Activated CD4-positive, alpha-beta T cell treated with anti-CD3 and anti-CD28 coated beads, Interleukin-2, amount 10 ng/mL, durations not matched to agents 7 days and 5 days (primary cell): ENCODE measurements at places on chromosomes 5 and 9. TPM values are rescaled to one million over a fixed set of nuclear protein-coding genes. Genes with fewer than 3 reads are reported as not detected.

DNA sequence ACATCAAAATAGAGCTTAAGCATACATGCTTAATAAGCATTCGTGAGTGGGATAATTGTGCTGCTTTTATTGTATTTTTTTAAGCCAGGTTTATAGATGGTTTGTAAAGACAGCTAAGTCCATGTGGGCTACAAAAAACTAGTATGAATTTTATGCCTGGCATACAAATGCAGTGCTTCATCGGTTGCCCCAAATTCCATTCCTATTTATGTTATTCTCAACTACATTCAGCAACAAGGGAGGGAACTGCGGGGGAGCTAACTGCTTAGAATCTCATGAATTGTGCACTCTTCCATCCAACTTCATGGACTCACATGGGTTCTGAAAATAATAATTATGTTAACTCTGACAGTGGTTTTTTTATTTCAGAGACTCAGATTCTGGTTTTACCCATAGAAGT is 199.2 kb downstream of the FAM170A start:
- no peaks in the 10 kb centered on the region for H3K27me3 ChIP-seq
- H3K4me3 ChIP-seq: no peak overlapping the region
- DNase-seq: no peak
- no peaks in the 10 kb centered on the region for H3K36me3 ChIP-seq
- no peaks in the 10 kb centered on the region for H3K4me1 ChIP-seq
- no peak overlapping the region for H3K27ac ChIP-seq

DNA sequence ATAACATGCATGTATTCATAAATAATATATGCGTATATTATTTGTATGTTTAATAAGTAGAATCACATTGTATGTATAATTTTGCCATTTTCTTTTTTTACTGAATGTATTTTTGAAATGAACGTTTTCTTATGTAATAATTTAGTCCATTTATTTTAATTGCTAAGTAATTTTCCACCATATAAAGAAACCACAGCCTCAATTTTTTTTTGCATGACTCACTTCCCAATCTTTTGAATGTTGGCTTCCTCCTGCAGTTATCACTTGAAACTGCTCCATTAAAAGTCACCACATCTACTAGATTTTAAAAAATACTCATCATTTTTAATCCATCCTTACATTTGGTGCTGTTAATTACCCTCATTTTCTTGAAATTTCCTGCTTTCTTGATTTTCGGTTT is 363.3 kb upstream of the MEF2C start:
- DNase-seq: no peak
- no peaks in the 10 kb centered on the region for H3K27me3 ChIP-seq
- no peaks in the 10 kb centered on the region for H3K36me3 ChIP-seq

GRCh38 chr5:127820910-127821553 is 117.8 kb downstream of the CCDC192 start:
- no peak overlapping the region for H3K27ac ChIP-seq
- H3K4me3 ChIP-seq: no peak overlapping the region
- no peak for DNase-seq
- no peaks in the 10 kb centered on the region for H3K4me1 ChIP-seq
- no peaks in the 10 kb centered on the region for H3K36me3 ChIP-seq

DNA sequence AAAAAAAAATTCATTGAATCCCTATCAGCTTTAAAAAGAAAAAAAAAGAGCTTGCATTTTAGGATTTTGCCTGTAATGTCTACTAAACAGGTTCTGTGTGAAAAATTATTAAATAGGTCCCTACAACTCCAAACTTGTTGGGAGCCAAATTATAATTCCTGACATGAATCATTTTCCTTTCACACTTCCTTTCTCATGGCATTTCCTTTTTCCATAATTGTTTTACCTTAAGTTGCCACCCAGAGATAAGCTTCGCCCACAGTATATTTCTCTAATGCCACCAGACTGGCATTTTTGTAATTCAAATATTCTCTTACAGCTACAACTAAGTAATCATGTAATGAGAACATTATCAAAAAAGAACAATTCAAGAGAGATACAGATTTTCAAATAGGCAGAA is 348.8 kb downstream of the EFNA5 start:
- H3K4me3 ChIP-seq: no peak overlapping the region
- H3K27me3 ChIP-seq: peaks cover 3% of the 10 kb centered on the region
- H3K27ac ChIP-seq: no peak overlapping the region
- H3K4me1 ChIP-seq: no peaks in the 10 kb centered on the region
- no peak for DNase-seq
- H3K36me3 ChIP-seq: no peaks in the 10 kb centered on the region

DNA sequence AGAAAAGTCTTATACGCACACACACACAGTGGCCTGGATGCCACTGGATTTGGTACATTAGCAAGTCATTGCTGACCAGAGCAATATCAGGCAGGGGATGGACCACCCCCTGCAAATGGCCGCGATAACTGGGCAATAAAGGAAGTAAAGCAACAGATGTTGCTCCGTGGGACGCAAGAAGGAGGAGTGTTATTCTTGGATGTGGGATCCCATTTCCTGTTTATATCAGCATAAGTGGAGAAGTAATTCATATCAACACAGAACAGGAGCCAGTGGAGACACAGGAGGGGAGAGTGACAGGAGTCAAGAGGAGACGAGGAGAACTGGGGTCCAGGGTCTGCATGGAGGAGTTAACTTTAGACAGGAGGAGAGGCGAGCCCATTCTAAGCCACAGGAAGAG is 18.4 kb downstream of the RUFY1 start:
- peaks cover 5% of the 10 kb centered on the region for H3K4me1 ChIP-seq
- H3K27me3 ChIP-seq: no peaks in the 10 kb centered on the region
- H3K27ac ChIP-seq: peak overlapping the region; percentile 26
- no peak for DNase-seq

- no peak for DNase-seq
- H3K4me1 ChIP-seq: no peaks in the 10 kb centered on the region
- H3K36me3 ChIP-seq: no peaks in the 10 kb centered on the region
- H3K27ac ChIP-seq: no peak overlapping the region
- H3K4me3 ChIP-seq: no peak overlapping the region
- H3K27me3 ChIP-seq: peaks cover 37% of the 10 kb centered on the region
Measured at GRCh38 chr5:115778417-115778816, 38.0 kb downstream of the CDO1 start.

- no peak overlapping the region for H3K4me3 ChIP-seq
- no peaks in the 10 kb centered on the region for H3K27me3 ChIP-seq
- peaks cover 23% of the 10 kb centered on the region for H3K4me1 ChIP-seq
- DNase-seq: no peak
- peak overlapping the region; percentile 15 for H3K27ac ChIP-seq
Measured at GRCh38 chr9:93589688-93590087, 13.3 kb downstream of the PHF2 start.

- H3K27me3 ChIP-seq: no peaks in the 10 kb centered on the region
- peak overlapping the region; percentile 37 for H3K27ac ChIP-seq
- DNase-seq: no peak
- no peak overlapping the region for H3K4me3 ChIP-seq
Measured at GRCh38 chr5:135376961-135377624, 21.9 kb downstream of the MACROH2A1 start.

GRCh38 chr9:32525709-32526030 is 326 bp downstream of the RIGI start:
- no peak for DNase-seq
- peak overlapping the region; percentile 96 for H3K27ac ChIP-seq
- peak overlapping the region; percentile 93 for H3K4me3 ChIP-seq

- no peaks in the 10 kb centered on the region for H3K27me3 ChIP-seq
- no peak for DNase-seq
- H3K27ac ChIP-seq: no peak overlapping the region
- H3K4me1 ChIP-seq: no peaks in the 10 kb centered on the region
- no peak overlapping the region for H3K4me3 ChIP-seq
- H3K36me3 ChIP-seq: no peaks in the 10 kb centered on the region
Measured at GRCh38 chr5:65149827-65150226, 331.9 kb downstream of the ADAMTS6 start.

GRCh38 chr9:85610074-85610860 is 131.5 kb downstream of the AGTPBP1 start:
- peak overlapping the region; percentile 79 for H3K27ac ChIP-seq
- peak overlapping the region; percentile 32 for H3K4me3 ChIP-seq
- peaks cover 8% of the 10 kb centered on the region for H3K4me1 ChIP-seq
- no peaks in the 10 kb centered on the region for H3K27me3 ChIP-seq
- peak; percentile 55 for DNase-seq

GRCh38 chr5:76457674-76458485 is 54.8 kb downstream of the IQGAP2 start:
- no peak overlapping the region for H3K27ac ChIP-seq
- no peak overlapping the region for H3K4me3 ChIP-seq
- no peaks in the 10 kb centered on the region for H3K27me3 ChIP-seq

- no peak for DNase-seq
- no peak overlapping the region for H3K27ac ChIP-seq
- H3K36me3 ChIP-seq: no peaks in the 10 kb centered on the region
- no peaks in the 10 kb centered on the region for H3K4me1 ChIP-seq
Measured at GRCh38 chr5:158276692-158277091, 417.7 kb upstream of the CLINT1 start.

- no peaks in the 10 kb centered on the region for H3K36me3 ChIP-seq
- H3K27ac ChIP-seq: no peak overlapping the region
- no peaks in the 10 kb centered on the region for H3K27me3 ChIP-seq
- no peaks in the 10 kb centered on the region for H3K4me1 ChIP-seq
Measured at GRCh38 chr9:107983762-107984161, 494.2 kb upstream of the KLF4 start.

GRCh38 chr5:153067869-153068268 is 422.6 kb upstream of the GRIA1 start:
- no peak overlapping the region for H3K4me3 ChIP-seq
- H3K27ac ChIP-seq: no peak overlapping the region
- no peaks in the 10 kb centered on the region for H3K36me3 ChIP-seq
- no peaks in the 10 kb centered on the region for H3K4me1 ChIP-seq
- H3K27me3 ChIP-seq: no peaks in the 10 kb centered on the region

GRCh38 chr5:179960204-179960831 is 52.6 kb upstream of the TBC1D9B start:
- H3K4me3 ChIP-seq: no peak overlapping the region
- no peaks in the 10 kb centered on the region for H3K27me3 ChIP-seq
- no peak overlapping the region for H3K27ac ChIP-seq
- no peaks in the 10 kb centered on the region for H3K4me1 ChIP-seq
- H3K36me3 ChIP-seq: no peaks in the 10 kb centered on the region

DNA sequence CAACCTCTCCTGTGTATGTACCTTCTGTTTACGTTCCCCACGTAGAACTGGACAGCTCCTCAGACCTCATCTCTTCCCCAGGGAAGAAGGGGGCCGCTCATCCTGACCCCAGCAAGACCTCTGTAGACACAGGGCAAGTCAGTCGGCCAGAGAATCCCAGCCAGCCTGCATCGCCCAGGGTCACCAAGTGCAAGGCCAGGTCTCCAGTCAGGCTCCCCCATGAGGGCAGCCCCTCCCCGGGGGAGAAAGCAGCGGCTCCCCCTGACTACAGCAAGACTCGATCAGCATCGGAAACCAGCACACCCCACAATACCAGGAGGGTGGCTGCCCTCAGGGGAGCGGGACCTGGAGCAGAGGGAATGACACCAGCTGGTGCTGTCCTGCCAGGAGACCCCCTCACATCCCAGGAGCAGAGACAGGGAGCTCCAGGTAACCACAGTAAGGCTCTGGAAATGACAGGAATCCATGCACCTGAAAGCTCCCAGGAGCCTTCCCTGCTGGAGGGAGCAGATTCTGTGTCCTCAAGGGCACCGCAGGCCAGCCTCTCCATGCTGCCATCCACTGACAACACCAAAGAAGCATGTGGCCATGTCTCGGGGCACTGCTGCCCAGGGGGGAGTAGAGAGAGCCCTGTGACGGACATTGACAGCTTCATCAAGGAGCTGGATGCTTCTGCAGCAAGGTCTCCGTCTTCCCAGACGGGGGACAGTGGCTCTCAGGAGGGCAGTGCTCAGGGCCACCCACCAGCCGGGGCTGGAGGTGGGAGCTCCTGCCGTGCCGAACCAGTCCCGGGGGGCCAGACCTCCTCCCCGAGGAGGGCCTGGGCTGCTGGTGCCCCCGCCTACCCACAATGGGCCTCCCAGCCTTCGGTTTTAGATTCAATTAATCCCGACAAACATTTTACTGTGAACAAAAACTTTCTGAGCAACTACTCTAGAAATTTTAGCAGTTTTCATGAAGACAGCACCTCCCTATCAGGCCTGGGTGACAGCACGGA is 86.7 kb downstream of the GOLPH3 start:
- no peak overlapping the region for H3K27ac ChIP-seq
- DNase-seq: no peak
- H3K36me3 ChIP-seq: no peaks in the 10 kb centered on the region
- no peaks in the 10 kb centered on the region for H3K27me3 ChIP-seq

- no peaks in the 10 kb centered on the region for H3K36me3 ChIP-seq
- H3K4me1 ChIP-seq: no peaks in the 10 kb centered on the region
- H3K27ac ChIP-seq: no peak overlapping the region
- H3K4me3 ChIP-seq: no peak overlapping the region
Measured at GRCh38 chr5:175847503-175847902, 23.9 kb upstream of the CPLX2 start.

DNA sequence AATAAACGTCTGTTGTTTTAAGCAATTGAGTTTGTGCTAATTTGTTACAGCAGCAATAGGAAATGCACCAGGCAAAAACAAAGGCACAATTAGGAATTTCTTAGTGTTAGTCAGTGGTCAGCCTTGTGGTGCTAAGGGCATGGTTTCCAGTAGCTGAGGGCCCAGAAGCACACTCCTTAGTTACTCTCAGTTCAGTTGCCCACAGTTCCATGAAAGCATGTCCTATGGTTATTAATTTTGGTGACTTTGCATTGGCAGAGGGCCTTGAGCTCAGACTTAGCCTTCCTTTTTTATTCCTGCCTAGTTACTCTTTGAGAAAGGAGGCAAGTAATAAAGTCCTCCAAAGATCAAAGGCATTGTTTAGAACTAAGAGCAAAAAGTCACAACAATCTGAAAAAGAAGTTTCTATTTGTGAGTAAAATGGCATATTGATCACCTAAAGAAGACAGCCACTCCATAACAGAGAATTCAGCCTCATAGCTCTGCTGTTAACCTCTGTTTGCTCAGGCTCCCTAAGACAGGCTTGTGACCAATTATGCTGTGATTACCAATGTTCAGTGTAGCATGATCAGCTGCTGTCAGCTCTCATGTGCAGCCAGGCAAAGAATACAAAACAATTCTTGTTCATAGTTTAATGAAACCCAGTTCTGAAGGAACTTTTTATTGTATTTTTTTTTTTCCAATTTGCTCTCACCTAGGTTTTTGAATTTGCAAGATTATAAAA is 57.0 kb upstream of the MROH2B start:
- no peaks in the 10 kb centered on the region for H3K27me3 ChIP-seq
- H3K27ac ChIP-seq: no peak overlapping the region
- H3K4me1 ChIP-seq: no peaks in the 10 kb centered on the region
- no peak for DNase-seq
- no peaks in the 10 kb centered on the region for H3K36me3 ChIP-seq

GRCh38 chr5:31453522-31453921 is 78.4 kb downstream of the DROSHA start:
- no peaks in the 10 kb centered on the region for H3K4me1 ChIP-seq
- H3K36me3 ChIP-seq: peaks cover 53% of the 10 kb centered on the region
- H3K4me3 ChIP-seq: no peak overlapping the region
- H3K27ac ChIP-seq: no peak overlapping the region

GRCh38 chr9:99907208-99907532 is 716 bp downstream of the STX17 start:
- no peak for DNase-seq
- H3K27ac ChIP-seq: peak overlapping the region; percentile 98
- peaks cover 13% of the 10 kb centered on the region for H3K27me3 ChIP-seq
- H3K4me1 ChIP-seq: peaks cover 26% of the 10 kb centered on the region
- H3K4me3 ChIP-seq: peak overlapping the region; percentile 94
- H3K36me3 ChIP-seq: peaks cover 10% of the 10 kb centered on the region

The ATG10 gene
- total RNA-seq: 6.6 TPM

The CFAP90 gene
- not detected for total RNA-seq

The SLC6A19 gene
- total RNA-seq: not detected

The TJP2 gene
- 24.5 TPM for total RNA-seq

The NUTM2F gene
- total RNA-seq: not detected

The LCN1 gene
- total RNA-seq: not detected

The ORM2 gene
- not detected for total RNA-seq
